ENCODE measurements at places on chromosomes 16 and 17.

DNA sequence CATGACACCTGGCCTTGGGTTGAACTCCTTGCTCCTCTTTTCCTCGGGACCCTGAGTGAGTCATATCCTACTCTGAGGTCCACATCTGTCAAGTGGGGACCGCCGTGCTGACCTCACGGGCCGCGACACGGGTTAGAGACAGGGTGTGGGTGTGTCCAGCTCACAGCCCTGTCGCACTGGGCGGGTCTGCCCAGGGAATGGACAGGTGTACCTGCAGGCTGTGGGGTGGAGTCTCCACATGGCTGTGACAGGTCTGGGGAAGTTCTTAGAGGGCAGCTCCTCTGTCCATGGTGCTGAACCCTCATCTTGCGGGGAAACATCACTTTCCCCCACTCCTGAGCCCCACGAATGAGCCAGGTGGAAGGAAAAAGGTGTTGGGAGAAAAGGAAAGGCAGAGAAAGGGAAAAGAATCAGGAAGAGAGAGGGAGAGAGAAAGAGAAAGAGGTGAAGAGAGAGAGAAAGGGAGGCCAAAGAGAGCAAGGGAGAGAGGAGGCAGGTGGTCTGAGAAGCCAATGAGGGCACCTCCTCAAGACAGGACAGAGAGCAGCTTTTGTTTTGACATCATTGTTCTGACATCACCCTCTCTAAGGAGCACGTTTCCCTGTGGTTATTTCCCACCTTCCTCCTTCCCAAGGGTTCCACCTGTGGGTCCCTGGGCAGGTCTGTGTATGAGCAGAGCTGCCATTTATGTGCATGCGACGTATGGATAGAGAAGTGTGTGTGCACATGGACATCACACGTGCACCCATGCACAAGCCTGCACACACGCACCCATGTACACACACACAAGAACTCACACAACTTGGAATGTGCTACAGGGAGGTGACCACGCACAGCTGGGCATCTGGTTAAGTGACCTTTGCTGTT, 32.6 kb upstream of the CBFA2T3 start:
- DNase-seq: no peak

GRCh38 chr16:59116744-59117143, 382.6 kb upstream of the GOT2 start:
- no peak for DNase-seq

DNA sequence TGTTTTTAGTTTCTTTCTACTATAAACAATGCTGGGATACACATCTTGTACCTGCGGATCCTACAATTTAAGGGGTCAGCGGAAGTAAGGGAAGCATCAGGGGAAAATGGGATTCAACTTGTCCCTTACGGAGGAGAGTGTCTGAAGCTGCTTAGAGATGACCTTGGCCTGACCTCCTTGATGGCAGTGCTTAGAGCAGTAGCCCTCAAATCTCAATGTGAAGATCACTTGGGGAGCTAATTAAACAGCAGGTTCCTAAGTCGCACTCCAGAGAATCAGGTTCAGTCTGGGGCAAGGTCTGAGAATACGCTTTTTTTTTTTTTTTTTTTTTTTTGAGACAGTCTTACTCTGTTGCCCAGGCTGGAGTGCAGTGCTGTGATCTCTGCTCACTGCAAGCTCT, 9.6 kb upstream of the METTL16 start:
- no peak for DNase-seq

DNA sequence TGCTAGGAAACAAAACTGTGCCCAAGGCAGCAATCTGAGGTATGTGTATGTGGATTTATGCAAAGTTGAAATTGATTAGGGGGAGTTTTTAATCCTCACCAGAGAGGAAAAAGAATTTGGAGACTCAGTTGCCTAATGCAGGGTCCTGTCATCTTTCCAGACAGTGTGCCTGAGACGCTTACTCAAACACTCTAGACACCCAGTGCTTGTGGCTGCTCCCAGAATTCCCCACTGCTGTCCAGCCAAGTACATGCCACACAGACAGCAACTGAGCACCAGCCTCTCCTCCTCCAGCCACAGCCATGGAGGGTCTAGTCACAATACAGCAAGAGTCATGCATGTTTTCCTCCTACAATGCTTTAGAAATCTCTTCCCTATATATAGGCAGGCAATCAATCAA, 118.1 kb downstream of the HIC1 start:
- DNase-seq: no peak

DNA sequence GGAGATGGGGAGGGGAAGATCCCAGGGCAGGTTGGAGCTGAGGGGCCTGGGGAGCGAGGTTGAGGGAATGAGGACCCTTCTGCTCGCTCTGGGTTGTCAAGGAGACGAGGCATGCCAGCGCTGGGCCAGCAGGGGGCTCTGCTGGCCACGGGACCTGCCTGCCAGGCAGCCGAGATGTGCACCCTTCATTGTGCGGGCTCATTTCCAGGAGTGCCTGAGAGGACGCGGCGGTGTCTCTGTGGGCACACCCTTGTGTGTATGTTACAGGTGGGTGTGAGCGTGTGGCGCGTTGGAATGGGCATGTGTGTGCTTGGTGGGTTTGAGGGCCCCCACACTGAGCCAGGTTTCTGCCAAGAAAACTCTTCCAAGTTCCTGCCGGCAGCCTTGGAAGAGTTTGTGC, 15.9 kb downstream of the ARHGAP23 start:
- no peak for DNase-seq

- DNase-seq: no peak
Observed at GRCh38 chr17:9862220-9862619, 36.5 kb downstream of the GLP2R start.

DNA sequence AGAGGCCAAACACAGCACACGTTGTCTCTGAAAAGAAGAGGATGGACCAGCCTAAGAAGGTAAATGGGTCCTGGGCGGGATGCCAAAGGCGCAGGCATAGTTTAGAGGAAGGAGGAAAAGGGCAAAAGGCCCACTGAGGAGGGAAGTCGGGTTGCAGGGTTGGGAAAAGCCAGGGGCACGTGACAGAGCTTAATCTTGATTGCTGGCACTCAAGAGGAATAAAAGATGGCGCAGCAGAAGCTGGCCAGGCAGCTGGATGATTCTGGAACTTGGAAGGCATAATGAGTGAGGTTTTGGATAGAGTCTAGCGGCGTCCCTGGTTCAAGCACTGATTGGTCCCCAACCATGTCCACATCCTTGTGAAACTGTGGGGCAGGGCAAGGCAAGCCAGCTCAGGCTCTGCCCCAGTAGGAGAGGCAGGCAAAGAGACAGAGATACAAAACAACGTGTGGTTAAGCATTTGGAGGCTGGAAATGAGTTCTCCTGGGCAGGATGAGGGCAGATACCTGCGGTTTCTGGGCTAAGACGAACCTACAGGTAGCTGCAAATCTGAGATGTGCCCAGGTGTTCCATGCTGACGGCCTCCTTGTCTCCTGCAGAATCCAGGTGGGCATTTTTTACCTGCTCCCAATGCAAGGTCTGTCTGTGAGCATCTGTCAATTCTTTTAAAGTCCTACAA, 52.7 kb upstream of the CIBAR2 start:
- DNase-seq: no peak
